CD4-positive, alpha-beta T cell treated with Interleukin-6 at 100 ng/mL for 8 hours (primary cell): ENCODE measurements at places on chromosomes 7 and 10.

GRCh38 chr7:46871516-46871915 is 710.4 kb downstream of the TNS3 start:
- DNase-seq, result no peak

DNA sequence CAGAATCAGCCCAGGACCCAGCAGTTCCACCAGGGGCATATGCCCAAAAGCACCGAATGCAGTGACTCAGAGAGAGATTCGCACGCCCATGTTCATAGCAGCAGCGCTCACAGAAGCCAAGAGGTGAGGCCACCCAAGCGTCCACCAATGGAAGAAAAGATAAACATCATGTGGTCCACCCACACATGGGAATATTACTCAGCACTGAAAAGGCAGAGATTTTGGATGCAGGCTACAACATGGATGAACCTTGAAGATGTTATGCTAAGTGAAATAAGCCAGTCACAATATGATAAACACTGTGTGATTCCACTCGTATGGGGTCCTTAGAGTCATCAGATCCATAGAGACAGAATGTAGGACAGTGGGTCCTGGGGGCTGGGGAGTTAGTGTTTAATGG is 427.4 kb downstream of the DNAJB6 start:
- no peak for DNase-seq

- DNase-seq, result no peak
Measured at GRCh38 chr7:123824754-123825067, 20.3 kb upstream of the HYAL4 start.

- no peak for DNase-seq
Measured at GRCh38 chr10:121069061-121069850, 218.1 kb downstream of the WDR11 start.

DNA sequence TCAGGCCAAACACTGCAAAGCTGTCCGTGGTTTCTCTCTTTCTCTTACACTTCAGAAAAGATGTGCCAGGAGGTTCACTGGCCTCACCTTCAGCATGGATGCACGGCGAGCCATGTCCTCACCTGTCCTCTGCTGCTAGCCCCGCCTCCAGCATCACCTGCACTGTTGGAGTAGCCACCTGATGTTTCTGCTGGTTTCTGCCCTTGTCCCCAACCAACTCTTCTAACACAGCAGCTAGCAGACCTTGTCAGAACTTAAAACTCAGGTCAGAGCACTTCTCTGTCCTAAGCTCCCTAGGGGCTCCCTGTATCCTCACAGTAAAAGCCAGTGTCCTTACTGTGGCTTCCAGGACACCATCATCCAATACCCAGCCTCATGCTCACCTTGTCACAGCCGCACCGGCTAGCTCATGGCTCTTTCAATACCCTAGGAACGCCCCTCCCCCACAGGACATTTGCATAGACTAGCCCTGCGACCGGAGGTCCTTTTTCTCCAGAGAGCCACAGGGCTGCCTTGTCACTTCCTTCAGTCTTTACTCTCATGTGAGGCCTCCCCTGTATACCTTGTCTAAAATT is 15.2 kb downstream of the PALD1 start:
- DNase-seq, result no peak
